ENCODE measurements at places on chromosomes 13 and 19. TPM values are rescaled to one million over a fixed set of nuclear protein-coding genes. Genes with fewer than 3 reads are reported as not detected.

Gene IGFL2
- total RNA-seq: not detected

Gene CYP4F11
- not detected for total RNA-seq

Gene LRRC63
- 0.17 TPM for total RNA-seq

Gene ALG11
- 15.7 TPM for total RNA-seq

Gene IL4I1
- total RNA-seq: 1.3 TPM

Gene ZIC5
- not detected for total RNA-seq
